HCEC 1CT (cell line): ENCODE measurements at places on chromosomes 3 and 15.

DNA sequence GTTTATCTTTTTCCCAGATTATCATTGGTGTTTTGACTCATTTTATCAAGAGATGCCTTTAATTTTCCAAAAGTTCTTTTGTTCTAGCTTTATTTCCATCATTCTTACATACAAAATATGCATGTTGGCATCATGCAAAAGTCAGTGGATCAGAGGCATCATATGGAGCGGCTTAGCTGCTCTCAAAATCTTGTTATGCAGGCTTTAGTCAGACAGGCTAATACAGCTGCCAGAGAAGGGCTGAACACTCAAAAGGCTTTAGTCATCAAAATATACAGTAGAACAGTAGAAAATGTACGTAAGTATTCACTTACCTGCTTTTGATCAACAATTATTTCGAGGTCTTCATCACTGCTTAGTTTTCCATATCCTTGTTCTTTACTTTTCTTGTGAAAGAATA is 65.5 kb downstream of the PEX5L start:
- peak; percentile 38 for DNase-seq

GRCh38 chr3:16808393-16809107 is 76.2 kb upstream of the PLCL2 start:
- DNase-seq: no peak

GRCh38 chr3:190325923-190326322 is 3.7 kb upstream of the CLDN1 start:
- DNase-seq: peak; percentile 45

GRCh38 chr15:80028937-80029336 is 30.5 kb upstream of the ZFAND6 start:
- DNase-seq: no peak

GRCh38 chr3:140883428-140884040 is 58.1 kb upstream of the SLC25A36 start:
- DNase-seq: no peak

GRCh38 chr3:144426967-144427366 is 455.3 kb downstream of the DIPK2A start:
- no peak for DNase-seq

- no peak for DNase-seq
These were observed at the start of gene TMEM266 for GRCh38 chr15:76059320-76060117. Gene TMEM266, plus strand, starts transcription at chr15:76059985. Its CDS starts 74,279 bp downstream, at chr15:76134264.

DNA sequence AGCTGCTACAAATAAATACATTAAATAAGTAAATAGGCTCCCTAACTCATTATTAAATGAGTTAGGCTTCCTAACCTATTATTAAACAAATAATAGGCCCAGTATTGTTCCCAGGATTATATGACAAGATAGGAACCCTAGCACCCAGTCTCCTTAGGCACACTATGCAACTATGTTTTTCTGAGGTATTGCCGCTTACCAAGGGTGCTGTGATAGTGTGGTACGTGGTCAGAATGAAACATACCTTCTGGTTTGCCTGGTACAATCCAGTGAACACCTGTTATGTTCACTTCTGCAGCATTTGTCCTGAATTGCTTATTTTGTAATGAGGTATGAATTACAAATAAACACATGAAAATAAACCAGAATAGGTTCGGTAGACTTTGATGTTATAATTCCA is 375.6 kb upstream of the GBE1 start:
- DNase-seq: no peak

GRCh38 chr3:60240492-60240891 is 1010.8 kb downstream of the FHIT start:
- DNase-seq: no peak

DNA sequence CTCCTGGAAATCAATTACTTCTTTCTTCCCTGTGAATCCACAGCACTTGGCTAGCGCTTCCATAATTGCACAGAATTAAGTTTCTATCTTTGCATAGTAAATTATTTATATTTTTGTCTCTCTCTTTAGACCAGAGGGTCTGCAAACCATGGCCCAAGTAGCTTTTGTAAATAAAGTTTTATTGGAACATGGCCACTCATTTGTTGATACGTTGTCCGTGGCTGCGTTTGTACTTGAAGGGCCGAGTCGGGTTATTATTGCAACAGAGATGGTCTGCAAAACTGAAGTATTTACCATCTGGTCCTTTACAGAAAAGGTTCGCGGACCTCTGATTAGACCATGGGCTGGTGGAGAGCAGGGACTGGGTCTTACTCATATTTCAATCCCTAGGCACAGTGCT is 102.5 kb downstream of the RPLP1 start:
- DNase-seq: no peak

GRCh38 chr3:128845778-128846485 is 33.5 kb upstream of the ACAD9 start:
- DNase-seq: peak; percentile 56

DNA sequence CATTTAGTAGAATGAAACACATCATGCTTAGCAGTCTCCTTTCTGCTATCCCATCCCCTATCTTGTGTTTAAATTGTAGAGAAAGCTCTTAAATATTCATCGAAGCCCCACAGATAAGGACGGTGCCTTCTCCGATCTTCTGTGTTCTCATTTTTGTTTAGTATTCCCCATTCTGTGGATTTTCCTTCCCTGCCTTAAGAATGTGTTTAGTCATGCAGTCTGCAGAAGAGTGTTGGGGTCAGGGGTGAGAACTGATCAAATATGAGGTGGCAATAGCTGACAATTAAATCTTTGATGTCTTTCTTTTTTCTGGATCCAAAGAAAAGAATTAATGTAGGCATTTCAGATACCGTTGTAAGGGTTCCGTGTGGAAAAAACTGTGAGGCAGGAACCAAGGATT is 9.3 kb upstream of the ANKUB1 start:
- DNase-seq: no peak

- DNase-seq: no peak
These were observed 19.8 kb downstream of the IQSEC1 start for GRCh38 chr3:13053420-13053819.

- no peak for DNase-seq
These were observed 124.6 kb downstream of the FOXB1 start for GRCh38 chr15:60128710-60129109.

DNA sequence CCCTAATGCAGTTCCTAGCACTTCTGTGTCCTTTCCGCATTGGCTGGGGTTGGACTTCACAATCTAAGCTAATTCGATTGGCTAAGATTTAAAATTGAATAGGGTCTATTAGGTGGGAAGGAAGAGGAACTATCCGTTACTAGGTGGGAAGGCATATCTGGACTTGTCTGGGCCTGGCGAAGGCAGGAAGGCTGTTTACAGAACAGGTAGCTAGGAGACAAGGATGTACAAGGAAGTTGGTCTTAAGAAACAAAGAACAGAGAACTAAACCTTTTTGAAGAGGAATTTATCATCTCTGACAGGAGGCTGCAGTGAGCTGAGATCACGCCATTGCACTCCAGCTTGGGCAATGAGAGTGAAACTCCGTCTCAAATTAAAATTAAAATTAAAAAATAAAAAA is 17.3 kb upstream of the ATG7 start:
- DNase-seq: no peak

GRCh38 chr15:70923311-70924080 is 30.9 kb downstream of the LRRC49 start:
- peak; percentile 23 for DNase-seq

DNA sequence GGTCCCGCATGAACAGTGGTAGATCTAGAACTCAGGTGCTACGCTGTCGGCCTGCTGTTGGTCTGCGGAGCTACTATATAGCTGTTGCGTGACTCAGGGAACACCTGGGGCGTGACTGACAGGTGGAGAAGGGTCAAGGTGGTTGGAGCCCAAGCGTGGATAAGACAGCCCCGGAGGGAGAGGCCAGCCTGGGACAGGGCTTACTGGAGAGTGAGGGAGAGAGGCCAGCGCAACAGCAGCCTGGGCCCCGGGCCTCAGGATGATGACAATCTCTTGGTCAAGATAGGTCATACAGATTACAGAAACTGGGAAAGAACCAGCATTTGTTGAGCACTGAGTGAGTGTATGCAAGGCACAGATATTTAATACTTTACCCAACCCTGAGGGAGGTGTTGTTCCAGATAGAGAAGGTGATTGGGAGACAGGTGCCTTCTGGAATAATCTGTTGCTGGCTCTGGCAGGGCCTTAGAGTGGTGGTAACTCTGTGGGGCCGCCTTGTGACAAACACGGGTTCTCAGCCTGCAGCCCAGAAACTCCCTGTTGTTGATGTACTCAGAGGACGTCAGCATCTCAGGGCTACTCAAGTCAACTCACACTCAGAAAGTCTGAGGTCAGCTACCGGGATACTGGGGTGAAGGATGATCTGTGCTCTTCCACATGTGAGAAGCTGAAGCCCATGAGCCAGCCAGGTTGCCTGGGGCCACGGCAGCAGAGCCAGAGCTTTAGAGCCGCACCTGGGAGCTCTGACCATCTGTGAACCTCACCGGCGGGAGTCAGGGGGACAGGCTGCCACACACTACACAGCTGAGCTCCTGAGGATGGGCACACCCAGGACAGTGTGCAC is 265.4 kb upstream of the HES1 start:
- DNase-seq: no peak
